CD8-positive, alpha-beta memory T cell (primary cell): ENCODE measurements at places on chromosomes 12 and 14. TPM values are rescaled to one million over a fixed set of nuclear protein-coding genes. Genes with fewer than 3 reads are reported as not detected.

LMO3 gene
- not detected for total RNA-seq

APOF gene
- not detected for total RNA-seq

NANOG gene
- not detected for total RNA-seq

DNAJC22 gene
- not detected for total RNA-seq

OR6C2 gene
- not detected for total RNA-seq

FLVCR2 gene
- 2.6 TPM for total RNA-seq

GRCh38 chr14:68376067-68376779, 416.6 kb downstream of the ZFP36L1 start:
- DNase-seq = peak; percentile 26
- no peaks in the 10 kb centered on the region for H3K27me3 ChIP-seq
- H3K4me1 ChIP-seq = peaks cover 34% of the 10 kb centered on the region
- no peak overlapping the region for H3K27ac ChIP-seq
- no peaks in the 10 kb centered on the region for H3K36me3 ChIP-seq

GRCh38 chr14:76081642-76082041, 70.1 kb upstream of the GPATCH2L start:
- no peaks in the 10 kb centered on the region for H3K4me1 ChIP-seq
- H3K27ac ChIP-seq = no peak overlapping the region
- no peak overlapping the region for H3K4me3 ChIP-seq
- H3K27me3 ChIP-seq = no peaks in the 10 kb centered on the region

GRCh38 chr14:59123975-59124374, 64.5 kb upstream of the DAAM1 start:
- no peak overlapping the region for H3K27ac ChIP-seq
- H3K36me3 ChIP-seq = no peaks in the 10 kb centered on the region
- no peak for DNase-seq
- H3K4me3 ChIP-seq = no peak overlapping the region

- peaks cover 66% of the 10 kb centered on the region for H3K4me1 ChIP-seq
- no peaks in the 10 kb centered on the region for H3K27me3 ChIP-seq
- no peak overlapping the region for H3K4me3 ChIP-seq
- H3K36me3 ChIP-seq = no peaks in the 10 kb centered on the region
- H3K27ac ChIP-seq = no peak overlapping the region
- DNase-seq = no peak
These were observed 21.3 kb downstream of the ACTN1 start for GRCh38 chr14:68957775-68958174.

- H3K27me3 ChIP-seq = no peaks in the 10 kb centered on the region
- H3K4me1 ChIP-seq = peaks cover 24% of the 10 kb centered on the region
- no peak for DNase-seq
- no peak overlapping the region for H3K4me3 ChIP-seq
- H3K36me3 ChIP-seq = no peaks in the 10 kb centered on the region
- no peak overlapping the region for H3K27ac ChIP-seq
These were observed 103.9 kb downstream of the ZFP36L1 start for GRCh38 chr14:68688872-68689371.

DNA sequence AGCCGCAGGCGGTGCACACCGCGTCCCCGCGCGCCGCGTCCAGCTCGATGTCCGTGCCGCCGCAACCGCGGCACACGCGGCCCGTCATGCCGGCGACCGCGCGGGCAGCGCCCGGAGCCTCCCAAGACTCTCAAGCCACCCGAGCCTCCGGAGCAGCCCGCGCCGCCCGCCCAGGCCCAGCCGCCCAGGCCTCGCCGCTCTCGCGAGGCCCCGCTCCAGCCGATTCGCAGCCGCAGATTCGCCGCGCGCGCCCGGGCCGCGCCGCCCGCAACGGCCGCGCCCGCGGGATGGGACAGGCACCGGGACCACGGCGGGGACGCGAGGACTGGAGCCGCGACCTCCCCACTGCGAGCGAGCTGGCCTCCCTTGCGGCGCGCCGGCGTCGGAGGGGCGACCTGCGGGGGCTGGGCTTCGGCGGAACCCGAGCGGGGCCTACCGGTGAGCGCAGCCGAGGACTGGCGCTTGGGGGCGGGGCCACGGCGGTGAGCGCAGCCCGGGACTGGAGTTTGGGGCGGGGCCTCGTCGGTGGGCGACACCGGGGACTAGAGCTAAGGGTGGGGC, at the start of gene BRF1:
BRF1 (minus strand) TSS at position 460 of the 561 bp plus-strand sequence; CDS start at position 88, 372 bp downstream.
- peak within 1 kb of the TSS; percentile 80 for H3K4me3 ChIP-seq
- peak; percentile 97 for DNase-seq
- H3K36me3 ChIP-seq = no peaks in the 10 kb centered on the region

- no peak overlapping the region for H3K27ac ChIP-seq
- no peaks in the 10 kb centered on the region for H3K27me3 ChIP-seq
- DNase-seq = no peak
- no peak overlapping the region for H3K4me3 ChIP-seq
These were observed 479.0 kb upstream of the SYT1 start for GRCh38 chr12:78385541-78385940.

- no peaks in the 10 kb centered on the region for H3K36me3 ChIP-seq
- H3K4me3 ChIP-seq = no peak overlapping the region
- DNase-seq = no peak
- no peaks in the 10 kb centered on the region for H3K4me1 ChIP-seq
- no peak overlapping the region for H3K27ac ChIP-seq
These were observed 383.7 kb downstream of the EGLN3 start for GRCh38 chr14:33567023-33567728.

- H3K4me3 ChIP-seq = no peak overlapping the region
- peak overlapping the region; percentile 7 for H3K27ac ChIP-seq
- peaks cover 13% of the 10 kb centered on the region for H3K4me1 ChIP-seq
- H3K36me3 ChIP-seq = no peaks in the 10 kb centered on the region
These were observed 53.4 kb downstream of the RCOR1 start for GRCh38 chr14:102645746-102646440.

DNA sequence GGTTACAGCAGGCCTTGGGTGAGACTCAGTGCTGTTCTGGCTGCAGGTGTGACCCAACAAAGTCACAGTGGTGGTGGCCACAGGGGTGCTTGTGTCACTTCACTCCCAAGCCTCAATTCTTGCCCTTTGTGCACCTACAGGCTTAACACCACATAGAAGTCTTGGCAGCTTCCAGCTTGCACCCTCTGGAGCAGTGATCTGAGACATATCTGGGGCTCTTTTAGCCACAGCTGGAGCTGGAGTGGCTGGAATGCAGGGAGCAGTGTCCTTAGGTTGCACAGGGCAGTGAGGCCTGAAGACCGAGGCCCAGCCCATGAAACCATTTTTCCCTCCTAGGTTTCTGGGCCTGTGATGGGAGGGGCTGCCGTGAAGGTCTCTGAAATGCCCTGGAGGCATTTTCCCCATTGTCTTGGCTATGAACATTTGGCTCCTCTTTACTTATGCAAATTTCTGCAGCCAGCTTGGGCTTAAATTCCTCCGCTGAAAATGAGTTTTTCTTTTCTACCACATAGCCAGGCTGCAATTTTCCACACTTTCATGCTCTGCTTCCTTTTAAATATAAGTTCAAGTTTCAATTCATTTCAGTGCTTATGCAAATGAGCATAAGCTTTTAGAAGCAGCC, 37.7 kb downstream of the ADAM21 start:
- H3K36me3 ChIP-seq = no peaks in the 10 kb centered on the region
- no peak overlapping the region for H3K4me3 ChIP-seq
- no peaks in the 10 kb centered on the region for H3K4me1 ChIP-seq
- no peak overlapping the region for H3K27ac ChIP-seq
- DNase-seq = no peak

DNA sequence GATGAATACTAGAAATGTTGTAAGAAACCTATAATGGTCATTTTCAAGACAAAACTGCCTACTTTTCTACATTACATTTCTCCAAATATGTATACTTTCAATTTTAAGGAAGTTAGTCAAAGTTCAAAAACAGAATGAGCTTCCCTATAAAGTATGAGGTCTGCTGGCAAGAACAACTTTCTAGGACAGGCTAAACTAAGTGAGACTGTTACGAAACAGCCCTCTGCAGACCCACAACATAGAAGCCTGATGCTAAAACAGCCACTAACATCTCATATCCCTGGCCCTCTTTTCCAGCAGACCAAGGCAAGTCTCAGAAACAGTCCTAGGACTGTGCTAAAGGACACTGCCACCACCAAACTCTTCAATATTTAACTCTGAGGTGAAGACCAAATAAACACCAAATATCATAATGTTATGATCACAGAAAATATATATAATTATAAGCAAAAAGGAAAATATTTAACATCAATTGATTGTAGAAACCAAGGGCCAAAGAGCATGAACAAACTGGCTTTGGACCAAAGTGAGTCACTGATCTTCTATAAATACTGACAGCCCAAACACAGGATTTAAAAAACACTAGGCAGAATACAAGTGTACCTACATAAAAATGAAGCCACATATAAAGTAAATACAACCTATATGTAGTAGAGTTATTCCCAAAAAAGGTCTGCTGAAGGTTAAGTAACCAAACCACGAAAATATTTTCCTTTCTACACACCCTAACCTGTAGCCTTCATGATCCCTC, 27.7 kb downstream of the PPP4R3A start:
- H3K4me1 ChIP-seq = peaks cover 5% of the 10 kb centered on the region
- H3K27me3 ChIP-seq = no peaks in the 10 kb centered on the region
- peaks cover 57% of the 10 kb centered on the region for H3K36me3 ChIP-seq
- DNase-seq = no peak
- H3K27ac ChIP-seq = no peak overlapping the region

GRCh38 chr14:36604757-36605505, 22.5 kb upstream of the NKX2-8 start:
- H3K27ac ChIP-seq = no peak overlapping the region
- H3K4me1 ChIP-seq = no peaks in the 10 kb centered on the region
- DNase-seq = no peak
- H3K4me3 ChIP-seq = no peak overlapping the region

- DNase-seq = no peak
- H3K36me3 ChIP-seq = no peaks in the 10 kb centered on the region
These were observed 19.1 kb upstream of the CEP170B start for GRCh38 chr14:104845834-104846441.

GRCh38 chr14:53845813-53846693, 110.6 kb downstream of the BMP4 start:
- no peaks in the 10 kb centered on the region for H3K36me3 ChIP-seq
- no peak overlapping the region for H3K4me3 ChIP-seq
- DNase-seq = no peak
- H3K27me3 ChIP-seq = no peaks in the 10 kb centered on the region
- no peaks in the 10 kb centered on the region for H3K4me1 ChIP-seq
- no peak overlapping the region for H3K27ac ChIP-seq

DNA sequence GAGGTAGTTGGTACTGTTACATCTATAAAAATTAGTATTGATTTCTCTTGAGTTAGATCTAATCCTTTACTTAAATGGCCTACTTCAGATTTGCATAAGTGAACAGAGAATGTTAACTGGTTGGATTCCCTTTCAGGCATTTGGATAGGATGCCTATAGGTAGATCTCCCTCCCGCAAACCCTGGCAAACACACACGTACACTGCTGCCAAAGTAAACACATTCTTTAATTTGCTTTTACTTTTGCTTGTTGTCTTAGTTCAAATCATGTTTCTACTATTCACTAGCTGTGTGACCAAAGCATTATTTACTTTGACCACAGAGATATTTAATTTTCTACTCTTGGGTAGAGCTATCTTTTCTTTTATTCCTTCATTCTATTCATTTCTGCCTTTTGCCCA, 936.1 kb upstream of the FBXO33 start:
- H3K4me1 ChIP-seq = no peaks in the 10 kb centered on the region
- no peak overlapping the region for H3K4me3 ChIP-seq
- H3K36me3 ChIP-seq = no peaks in the 10 kb centered on the region
- no peak for DNase-seq
- no peaks in the 10 kb centered on the region for H3K27me3 ChIP-seq

- no peak overlapping the region for H3K27ac ChIP-seq
- no peaks in the 10 kb centered on the region for H3K4me1 ChIP-seq
- H3K36me3 ChIP-seq = no peaks in the 10 kb centered on the region
- H3K4me3 ChIP-seq = no peak overlapping the region
These were observed 34.3 kb upstream of the SPPL3 start for GRCh38 chr12:120938496-120938895.

- peak overlapping the region; percentile 70 for H3K27ac ChIP-seq
- DNase-seq = peak; percentile 60
- H3K4me3 ChIP-seq = peak overlapping the region; percentile 72
- H3K27me3 ChIP-seq = no peaks in the 10 kb centered on the region
- peaks cover 17% of the 10 kb centered on the region for H3K4me1 ChIP-seq
These were observed 482 bp downstream of the TMEM30B start for GRCh38 chr14:61280526-61281185.

- DNase-seq = no peak
- no peaks in the 10 kb centered on the region for H3K36me3 ChIP-seq
- no peak overlapping the region for H3K27ac ChIP-seq
- no peaks in the 10 kb centered on the region for H3K4me1 ChIP-seq
- no peaks in the 10 kb centered on the region for H3K27me3 ChIP-seq
- H3K4me3 ChIP-seq = no peak overlapping the region
These were observed 19.9 kb upstream of the ADAMTS20 start for GRCh38 chr12:43571885-43572284.

GRCh38 chr14:29925101-29925722, 2.4 kb downstream of the PRKD1 start:
- peaks cover 6% of the 10 kb centered on the region for H3K27me3 ChIP-seq
- H3K4me3 ChIP-seq = no peak overlapping the region

DNA sequence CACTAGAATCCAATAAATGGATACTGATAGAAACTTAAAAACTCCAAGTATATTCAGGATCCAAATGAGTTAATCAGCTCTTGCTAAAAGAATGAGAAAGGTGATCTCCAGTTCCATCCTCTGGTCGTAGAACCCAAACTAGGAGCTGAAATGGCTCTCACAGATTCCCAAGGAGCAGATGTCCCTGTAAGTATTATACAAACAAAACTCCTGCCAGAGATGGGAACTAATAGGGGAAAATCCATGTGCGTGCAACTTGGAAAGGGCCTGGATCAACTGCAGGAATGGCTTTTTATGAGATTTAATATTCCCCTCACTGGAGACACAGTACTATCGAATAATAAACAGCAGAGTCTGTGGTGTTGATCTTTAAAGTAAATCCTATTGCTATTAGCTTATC, 309.2 kb upstream of the TBX3 start:
- no peak overlapping the region for H3K27ac ChIP-seq
- no peaks in the 10 kb centered on the region for H3K27me3 ChIP-seq
- DNase-seq = no peak
- H3K4me1 ChIP-seq = no peaks in the 10 kb centered on the region
- no peaks in the 10 kb centered on the region for H3K36me3 ChIP-seq

GRCh38 chr12:11508699-11509098, 113.3 kb upstream of the PRB2 start:
- no peaks in the 10 kb centered on the region for H3K36me3 ChIP-seq
- H3K4me3 ChIP-seq = no peak overlapping the region
- H3K27me3 ChIP-seq = no peaks in the 10 kb centered on the region
- no peaks in the 10 kb centered on the region for H3K4me1 ChIP-seq
- no peak for DNase-seq
